GM12865 (cell line): ENCODE measurements at places on chromosomes 4 and X.

- no peak for DNase-seq
Observed at GRCh38 chr4:149708513-149709130, 107.0 kb downstream of the IQCM start.

DNA sequence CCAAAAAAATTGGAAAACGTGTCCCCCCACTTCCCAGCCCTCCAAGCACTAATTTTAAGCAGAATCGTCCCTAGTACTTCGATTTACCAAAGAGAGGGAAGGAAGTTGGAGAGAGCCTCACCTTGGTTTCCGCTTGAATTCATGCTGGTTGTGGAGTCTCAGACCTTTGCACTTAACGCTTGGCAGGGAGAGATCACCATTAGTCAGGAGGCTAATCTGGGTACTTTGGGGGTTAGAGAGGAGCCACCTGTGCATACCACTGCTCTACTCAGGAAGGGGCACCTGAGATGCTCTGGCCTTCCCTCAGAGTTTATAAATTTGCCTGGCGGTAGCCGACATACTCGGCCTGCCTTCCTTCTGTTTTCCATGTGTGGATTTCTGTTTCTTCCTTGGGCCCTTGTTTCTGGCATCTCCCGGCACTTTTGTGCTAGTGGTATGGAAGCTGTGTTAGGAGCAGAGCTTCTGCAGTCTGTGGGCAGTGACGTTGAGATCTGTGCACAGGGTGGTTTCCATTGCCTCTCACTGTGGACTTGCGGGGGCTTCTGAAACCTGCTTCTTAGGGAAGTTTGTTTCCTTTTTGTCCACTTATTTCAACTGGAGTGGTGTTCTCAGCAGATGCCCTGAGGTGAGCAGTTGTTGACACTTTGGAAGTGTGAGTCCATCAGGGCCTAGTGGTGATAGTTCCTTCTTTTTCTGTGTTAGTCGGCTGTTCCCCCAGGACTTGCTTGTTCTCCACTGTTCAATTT is 104.2 kb downstream of the TMEM131L start:
- DNase-seq, result peak; percentile 51

DNA sequence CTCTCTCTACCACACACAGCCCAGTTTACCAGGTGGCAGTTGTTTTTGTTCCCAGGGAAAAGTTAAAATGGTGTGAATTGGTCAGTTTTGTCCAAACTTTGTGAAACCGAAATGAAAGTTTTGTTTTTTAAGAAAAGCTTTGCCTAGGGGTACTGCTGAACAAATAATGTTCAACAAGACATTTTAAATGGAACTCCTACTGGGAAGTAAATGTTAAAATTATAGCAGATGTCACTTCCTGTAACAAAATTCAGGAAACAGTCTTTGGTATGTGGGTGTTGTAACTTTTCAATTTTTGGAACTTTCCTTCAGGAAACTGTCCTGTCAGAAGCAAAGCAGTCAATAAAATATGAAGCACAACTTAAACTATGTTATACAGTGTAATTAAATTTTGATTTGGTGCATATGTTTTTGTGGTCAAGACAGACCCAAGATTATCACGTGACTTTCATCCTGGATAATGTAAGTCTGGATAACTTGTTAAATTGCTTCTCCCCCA is 79.5 kb downstream of the AFF1 start:
- no peak for DNase-seq

- peak; percentile 81 for DNase-seq
Observed at GRCh38 chr4:121726642-121727268, 30.0 kb upstream of the ANXA5 start.

DNA sequence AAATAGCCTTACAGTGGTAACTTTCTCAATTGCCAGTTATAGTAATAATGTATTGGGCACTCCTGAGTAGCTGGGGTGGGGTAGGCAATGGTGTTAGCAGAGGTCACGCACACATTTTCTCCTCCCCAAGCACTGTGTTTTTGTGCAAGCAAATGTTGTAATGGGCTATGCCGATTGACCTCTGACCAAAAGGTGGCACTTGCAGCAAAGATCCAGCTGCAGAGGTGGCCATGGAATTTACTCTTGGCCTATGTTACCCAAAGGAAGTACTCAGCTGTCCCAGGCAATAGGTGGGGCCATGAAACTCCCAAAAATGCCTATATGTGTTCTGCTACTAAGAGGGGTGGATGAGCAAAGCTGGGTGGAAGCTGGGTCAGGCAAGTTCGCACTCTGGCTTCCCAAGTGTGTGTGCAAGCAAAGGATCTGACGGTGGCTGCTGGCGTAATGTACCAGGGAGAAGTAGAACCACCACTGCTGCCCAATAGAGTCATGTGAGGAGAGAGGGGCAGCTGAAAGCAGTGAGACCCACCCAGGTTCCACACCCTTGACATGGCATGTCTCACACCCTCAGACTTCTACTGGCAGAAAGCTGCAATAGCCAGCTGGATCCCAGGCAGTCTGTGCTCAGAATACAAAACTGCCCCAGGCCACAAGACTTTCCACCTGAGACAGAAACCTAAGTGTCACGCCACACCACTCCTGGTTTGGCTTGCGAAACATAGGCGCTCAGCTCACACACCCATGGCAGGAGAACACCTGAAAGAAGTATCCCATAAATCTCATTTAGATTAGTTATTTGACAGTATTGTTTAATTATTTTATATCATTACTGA is 353.3 kb upstream of the EMCN start:
- no peak for DNase-seq

GRCh38 chr4:69640289-69640688 is 847 bp upstream of the UGT2A2 start:
- DNase-seq, result no peak

DNA sequence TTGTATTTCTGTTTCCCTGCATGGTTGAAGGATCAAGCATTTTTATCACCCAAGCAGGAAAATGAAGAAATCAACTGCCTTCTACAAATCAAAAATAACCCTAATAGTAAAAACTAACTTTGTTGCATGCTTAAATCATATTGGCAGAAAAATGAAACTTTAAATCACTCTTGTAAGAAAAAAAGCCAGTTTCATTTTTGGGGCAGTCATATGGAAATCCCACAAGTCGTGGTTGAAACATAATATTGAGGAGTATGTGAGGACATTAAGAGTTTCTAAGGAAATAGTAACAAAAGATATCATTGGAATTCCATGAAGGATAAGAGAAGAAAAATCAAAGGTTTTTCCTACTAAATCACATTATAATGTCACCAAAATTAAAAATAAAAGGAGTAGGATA is 8.4 kb downstream of the TEC start:
- peak; percentile 24 for DNase-seq

DNA sequence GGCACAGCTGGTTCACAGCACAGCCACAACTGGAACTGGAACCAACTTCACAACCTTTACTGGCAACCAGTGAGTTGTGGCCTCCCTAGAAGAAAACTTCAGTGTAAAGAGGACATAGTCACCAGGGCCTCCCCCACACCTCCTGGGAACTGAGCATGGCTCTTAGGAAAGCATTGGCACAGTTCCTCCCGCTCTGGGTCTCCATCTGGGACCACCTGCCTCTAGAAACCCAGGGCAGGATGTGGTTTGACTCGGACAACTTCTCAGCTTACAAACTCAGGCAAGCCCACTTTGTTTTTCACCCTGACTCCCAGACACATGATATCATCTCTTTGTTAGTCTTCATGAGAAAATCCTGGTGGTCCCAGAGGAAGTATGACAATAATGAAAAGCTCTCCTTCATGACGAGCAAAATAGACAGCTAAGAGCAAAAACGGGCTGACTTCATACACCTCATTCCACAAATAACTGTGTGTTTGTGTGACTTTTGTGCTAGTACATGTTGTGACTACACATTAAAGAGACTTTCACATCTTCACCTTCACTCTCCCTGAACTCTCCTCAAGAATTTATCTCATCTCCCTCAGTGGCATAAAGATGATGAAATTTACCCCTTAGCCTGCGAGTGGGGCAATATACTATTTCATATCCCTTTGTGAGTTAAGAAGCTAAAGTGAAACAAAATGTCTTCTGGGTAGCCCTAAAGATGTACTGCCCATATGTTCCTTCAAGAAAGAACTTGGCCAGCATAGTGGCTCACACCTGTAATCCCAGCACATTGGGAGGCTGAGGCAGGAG is 75.4 kb downstream of the SH3KBP1 start:
- DNase-seq, result peak; percentile 74

GRCh38 chr4:124537971-124538370 is 174.6 kb downstream of the ANKRD50 start:
- DNase-seq, result no peak

DNA sequence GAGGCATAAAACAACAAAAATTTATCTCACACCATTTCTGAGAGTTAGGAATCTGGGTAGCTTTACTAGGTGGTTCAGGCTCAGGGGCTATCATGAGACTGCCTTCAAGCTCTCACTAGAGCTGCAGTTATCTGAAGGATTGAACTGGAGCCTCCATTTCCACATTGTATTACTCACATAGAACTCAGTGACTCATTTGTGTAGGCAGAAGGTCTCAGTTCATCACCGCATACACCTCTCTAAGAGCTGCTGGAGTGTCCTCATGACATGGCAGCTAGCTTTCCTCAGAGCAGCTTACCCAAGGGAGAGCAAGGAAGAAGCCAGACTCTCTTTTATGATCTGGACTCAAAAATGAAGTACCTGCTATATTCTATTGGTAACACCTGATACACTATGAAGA is 389.2 kb downstream of the IQCM start:
- DNase-seq, result no peak

DNA sequence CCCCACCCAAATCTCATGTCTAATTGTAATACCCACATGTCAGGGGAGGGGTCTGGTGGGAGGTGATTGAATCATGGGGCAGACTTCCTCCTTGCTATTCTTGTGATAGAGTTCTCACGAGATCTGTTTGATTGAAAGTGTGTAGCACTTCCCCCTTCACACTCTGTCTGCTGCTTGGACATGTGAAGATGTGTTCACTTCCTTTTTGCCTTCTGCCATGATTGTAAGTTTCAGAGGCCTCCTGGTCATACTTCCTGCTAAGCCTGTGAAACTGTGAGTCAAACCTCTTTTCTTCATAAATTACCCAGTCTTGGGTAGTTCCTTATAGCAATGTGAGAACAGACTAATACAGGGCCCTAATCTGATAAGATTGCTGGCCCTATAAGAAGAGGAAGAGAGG is 1514.8 kb downstream of the RPA4 start:
- DNase-seq, result no peak

DNA sequence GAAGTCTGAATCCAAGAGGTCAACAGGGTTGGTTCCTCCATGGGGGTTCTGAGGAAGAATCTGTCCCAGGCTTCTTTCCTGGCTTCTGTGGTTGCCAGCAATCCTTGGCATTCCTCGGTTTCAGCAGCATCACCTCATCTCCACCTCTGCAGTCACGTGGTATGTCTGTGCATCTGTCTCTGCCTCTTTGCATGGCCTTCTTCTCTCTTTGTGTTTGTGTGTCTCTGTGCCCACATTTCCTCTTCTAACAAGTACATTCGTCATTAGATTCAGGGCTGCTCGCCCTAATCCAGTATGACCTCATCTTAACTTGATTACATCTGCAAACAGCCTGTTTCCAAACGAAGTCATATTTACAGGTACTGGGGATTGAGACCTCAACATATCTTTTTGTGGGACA is 114.0 kb downstream of the BCOR start:
- no peak for DNase-seq

DNA sequence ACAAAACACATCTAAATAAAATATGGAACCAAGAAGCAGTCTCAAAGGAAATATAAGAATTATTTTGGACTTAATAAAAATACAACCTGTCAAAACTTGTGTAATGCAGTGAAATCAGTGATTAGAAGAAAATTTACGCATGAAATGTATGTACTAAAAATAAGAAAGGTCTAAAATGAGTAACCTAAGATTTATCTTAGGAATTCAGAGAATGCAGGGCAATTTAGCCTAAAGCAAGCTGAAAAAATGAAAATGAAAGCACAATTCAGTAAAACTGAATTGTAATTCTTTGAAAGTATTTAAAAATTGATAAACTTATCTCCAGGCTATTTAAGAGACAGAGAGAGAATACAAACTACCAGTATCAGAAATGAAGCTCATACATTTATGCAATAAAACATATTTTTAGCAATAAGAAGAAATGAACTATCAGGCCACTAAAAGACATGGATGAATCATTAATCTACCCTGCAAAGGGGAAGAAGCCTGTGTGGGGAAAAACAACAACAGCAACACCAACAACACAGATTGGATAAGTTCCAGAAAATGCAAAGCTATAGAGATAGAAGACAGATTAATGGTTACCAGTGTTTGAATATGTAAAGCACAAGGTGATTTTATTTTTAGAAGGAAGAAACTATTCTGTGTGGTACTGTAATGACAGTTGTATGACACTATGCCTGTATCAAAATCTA is 442.0 kb upstream of the ADGRL3 start:
- no peak for DNase-seq

DNA sequence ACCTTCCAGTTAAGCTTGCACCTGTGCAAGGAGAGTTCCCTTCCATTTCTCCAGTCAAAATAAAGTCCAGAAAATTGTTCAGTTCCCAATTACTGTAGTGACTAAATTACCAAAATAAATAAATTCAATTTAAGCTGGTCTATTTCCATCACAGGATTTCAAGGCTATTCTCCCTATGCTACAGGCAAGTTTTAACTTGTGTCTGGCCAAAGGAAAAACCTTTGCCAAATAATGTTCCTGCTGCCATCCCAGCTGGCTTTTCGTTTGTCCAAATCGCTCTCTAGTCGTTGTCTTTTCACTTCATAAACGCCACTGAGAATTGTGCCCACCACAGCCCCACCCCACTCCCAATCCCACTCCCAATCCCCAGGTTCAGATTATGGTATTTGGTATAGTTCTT is 2.4 kb downstream of the KCTD8 start:
- DNase-seq, result no peak

- DNase-seq, result peak; percentile 78
Observed at GRCh38 chr4:3009422-3009821, 46.1 kb downstream of the GRK4 start.

- no peak for DNase-seq
Observed at GRCh38 chr4:76558396-76559235, 123.6 kb downstream of the SHROOM3 start.

GRCh38 chrX:368811-369562 is 17.7 kb downstream of the PPP2R3B start:
- DNase-seq, result no peak

- no peak for DNase-seq
Observed at GRCh38 chr4:184470785-184471110, 3.6 kb downstream of the IRF2 start.

- no peak for DNase-seq
Observed at GRCh38 chr4:182348779-182349326, 105.7 kb downstream of the TENM3 start.

DNA sequence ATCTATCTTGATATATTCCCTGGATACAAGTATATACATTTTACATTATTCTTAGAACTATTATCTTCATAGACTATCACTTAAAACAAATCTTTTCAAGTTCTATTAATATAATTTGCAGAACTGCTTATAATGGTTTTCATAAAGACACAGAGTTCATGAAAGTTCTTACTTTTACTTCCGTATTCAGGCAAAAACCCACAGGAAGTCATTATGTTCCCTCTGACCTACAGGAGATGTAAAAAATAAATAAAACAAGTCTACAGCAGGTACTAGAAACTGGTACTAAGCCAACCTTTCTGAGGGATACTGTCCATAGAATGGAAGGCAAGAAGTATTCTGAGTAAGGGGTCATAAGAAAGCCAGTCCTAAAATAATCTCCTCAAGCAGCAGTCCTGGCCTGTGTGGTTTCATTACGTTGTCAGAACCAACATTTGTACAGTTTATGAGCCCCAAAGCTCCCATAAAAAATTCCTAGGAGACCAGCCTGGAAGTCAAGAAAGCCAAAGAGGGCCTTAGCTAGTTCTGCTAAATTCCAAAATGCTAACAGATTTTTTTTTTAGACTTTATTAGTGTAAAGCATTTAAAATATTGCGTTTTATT is 68.6 kb downstream of the CAMK2D start:
- DNase-seq, result peak; percentile 28

GRCh38 chr4:93267747-93268146 is 560.8 kb upstream of the ATOH1 start:
- DNase-seq, result no peak

GRCh38 chrX:129000797-129001196 is 522.5 kb downstream of the SMARCA1 start:
- DNase-seq, result no peak
